Cortex of kidney (tissue), 1 donor: ENCODE measurements at places on chromosomes 2 and 18.

DNA sequence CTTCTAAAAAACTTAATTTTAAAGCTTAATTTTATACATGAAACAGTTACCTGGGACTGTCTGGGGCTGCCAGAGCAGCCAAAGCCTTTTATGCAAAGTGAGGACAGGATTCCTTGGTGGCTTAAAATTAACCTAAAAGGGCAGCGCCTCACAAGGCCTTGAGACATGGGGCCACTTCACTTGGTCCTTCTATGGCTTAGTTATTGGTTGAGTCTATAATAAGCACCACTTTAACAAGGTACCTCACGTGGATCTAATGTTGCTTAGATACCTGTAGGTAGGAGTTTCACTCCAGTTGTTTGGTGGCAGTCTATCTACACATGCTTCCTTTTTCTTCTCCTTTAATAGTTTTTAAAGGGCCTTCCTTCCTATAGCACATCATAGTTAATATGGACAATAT is 51.6 kb downstream of the EIF2AK3 start:
- no peak for DNase-seq

GRCh38 chr2:226971770-226972169 is 135.9 kb downstream of the RHBDD1 start:
- DNase-seq, result no peak

DNA sequence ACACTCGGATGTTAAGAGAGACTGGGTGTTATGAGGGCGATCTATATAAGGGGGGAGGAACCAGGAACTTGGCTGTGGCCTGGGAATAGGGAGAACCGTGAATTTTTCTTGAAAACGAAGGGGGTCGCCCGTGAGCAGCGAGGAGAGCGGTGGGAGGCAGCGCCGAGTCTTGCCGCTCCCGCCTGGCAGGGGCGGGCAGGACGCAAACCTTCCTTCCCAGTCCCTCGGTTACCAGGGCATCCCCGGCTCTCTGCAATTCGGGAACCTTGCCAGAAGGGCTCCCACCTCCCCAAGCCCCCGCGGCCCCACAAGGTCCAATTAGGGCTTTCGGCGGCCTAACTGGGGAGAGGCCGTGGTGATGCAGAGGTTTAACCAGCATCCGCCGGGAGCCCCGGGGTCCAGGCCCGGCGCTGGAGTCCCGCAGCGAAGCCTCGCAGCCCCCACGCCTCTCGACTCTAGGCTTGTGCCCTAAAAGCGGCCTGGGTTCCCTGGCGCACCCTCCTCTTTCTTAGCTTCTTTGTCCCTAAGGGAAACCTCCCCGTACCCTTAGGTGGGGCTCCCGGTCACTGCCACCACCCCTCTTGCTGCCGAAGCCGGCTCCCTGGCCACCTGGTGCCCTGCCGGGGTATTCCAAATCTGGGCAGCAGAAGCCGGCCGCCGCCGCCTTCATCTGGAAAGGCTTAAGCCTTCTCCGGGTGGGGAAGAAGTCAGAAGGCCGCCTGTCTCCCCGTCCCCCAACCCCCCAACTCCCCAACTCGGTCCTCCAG is 680 bp upstream of the FHOD3 start:
- DNase-seq, result no peak

DNA sequence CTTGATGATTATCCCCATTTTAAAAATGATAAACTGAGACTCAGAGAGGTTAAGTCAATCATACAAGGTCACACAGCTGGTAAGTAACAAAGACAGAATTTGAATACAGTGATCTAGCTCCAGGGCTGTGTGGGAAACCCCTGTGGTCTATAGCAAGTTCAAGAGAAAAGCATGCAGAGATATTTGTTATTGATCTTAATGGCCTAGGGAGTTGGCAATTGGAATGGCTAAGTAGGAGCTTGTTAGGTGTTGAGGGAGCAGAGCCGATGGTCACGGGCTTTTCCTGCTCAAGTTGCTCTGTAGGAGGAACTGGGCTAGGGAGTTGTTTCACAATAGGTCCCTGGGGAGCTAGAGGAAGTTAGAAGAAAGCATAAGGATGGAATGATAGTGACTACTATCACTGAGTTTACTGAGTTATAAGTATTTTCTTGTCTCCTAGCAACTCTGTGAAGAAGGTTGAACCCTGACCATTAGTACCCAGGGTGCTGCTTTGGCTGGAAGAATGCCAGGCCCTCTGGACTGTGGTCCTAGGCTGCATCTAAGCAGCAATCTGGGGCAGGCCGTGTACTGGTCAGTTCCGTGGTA is 30.0 kb downstream of the RNF125 start:
- no peak for DNase-seq

GRCh38 chr2:151979694-151980093 is 119.2 kb downstream of the CACNB4 start:
- no peak for DNase-seq
